ENCODE measurements at places on chromosomes 5 and 9. TPM values are rescaled to one million over a fixed set of nuclear protein-coding genes. Genes with fewer than 3 reads are reported as not detected.

LCN10 gene
- total RNA-seq, result not detected

PCDHB2 gene
- 2.4 TPM for total RNA-seq

F12 gene
- 16.5 TPM for total RNA-seq

RNF38 gene
- total RNA-seq, result 18.6 TPM

PCDHGA8 gene
- total RNA-seq, result 0.56 TPM

All from MCF 10A (cell line).